ENCODE measurements at places on chromosomes 2 and 18.

GRCh38 chr2:75557474-75558133 lies 3.1 kb downstream of the EVA1A start:
- DNase-seq: no peak

GRCh38 chr2:218179782-218180181 lies 13.0 kb upstream of the CXCR1 start:
- DNase-seq: no peak

DNA sequence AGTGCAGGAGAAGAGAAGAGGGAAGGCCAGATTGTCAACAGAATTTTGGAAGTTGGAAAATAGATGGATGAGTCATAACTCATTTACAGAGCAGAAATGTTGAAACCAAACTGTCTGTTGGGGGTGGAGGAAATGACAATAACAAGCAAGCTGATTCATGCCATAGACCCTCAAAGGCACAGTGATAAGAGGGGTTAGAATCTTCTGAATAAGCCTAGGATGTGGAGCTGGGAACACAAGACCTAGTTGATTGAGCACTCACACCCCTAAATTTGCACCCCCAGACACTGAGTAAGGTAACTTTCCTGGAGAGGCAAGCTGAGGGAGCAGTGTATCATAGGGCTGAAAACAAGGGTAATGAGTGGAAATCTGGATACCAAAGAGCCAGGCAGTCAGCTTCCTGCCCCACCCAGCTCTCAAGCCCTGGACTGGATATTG lies 141.4 kb downstream of the SCG2 start:
- no peak for DNase-seq

- no peak for DNase-seq
These were observed 552.7 kb upstream of the HNMT start for GRCh38 chr2:137411585-137411984.

- DNase-seq: no peak
These were observed 267.1 kb downstream of the PRKCE start for GRCh38 chr2:45918463-45919159.

- DNase-seq: no peak
These were observed 374.2 kb upstream of the ID2 start for GRCh38 chr2:8307606-8308180.

- no peak for DNase-seq
These were observed 54.7 kb downstream of the ST6GAL2 start for GRCh38 chr2:106831241-106831640.

- DNase-seq: no peak
These were observed 147.6 kb upstream of the SETBP1 start for GRCh38 chr18:44533071-44533470.
